ENCODE measurements at places on chromosomes 1 and 21.

DNA sequence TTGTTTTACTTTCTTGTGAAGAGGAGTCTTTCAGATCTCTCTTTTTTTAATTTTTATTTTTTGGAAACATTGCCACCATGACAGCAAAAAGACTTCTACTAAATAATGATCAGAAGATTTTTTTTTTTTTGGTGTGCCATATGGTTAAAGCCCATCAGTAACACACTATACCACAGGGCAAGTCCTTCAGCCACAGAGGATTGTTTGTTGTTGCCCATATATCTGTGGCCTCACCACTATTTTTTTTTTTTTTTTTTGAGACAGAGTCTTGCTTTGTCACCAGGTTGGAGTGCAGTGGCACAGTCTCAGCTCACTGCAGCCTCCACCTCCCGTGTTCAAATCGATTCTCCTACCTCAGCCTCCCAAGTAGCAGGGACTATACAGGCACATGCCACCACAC is 29.2 kb downstream of the UAP1 start:
- no peak for DNase-seq

- DNase-seq = peak; percentile 45
These were observed 5.2 kb upstream of the TNNI1 start for GRCh38 chr1:201426479-201427310.

- no peak for DNase-seq
These were observed 143.9 kb upstream of the HMGB4 start for GRCh38 chr1:33719771-33720670.

- no peak for DNase-seq
These were observed 37.1 kb upstream of the CD55 start for GRCh38 chr1:207284209-207284897.

- DNase-seq = no peak
These were observed 3.9 kb upstream of the SKI start for GRCh38 chr1:2224170-2224584.

DNA sequence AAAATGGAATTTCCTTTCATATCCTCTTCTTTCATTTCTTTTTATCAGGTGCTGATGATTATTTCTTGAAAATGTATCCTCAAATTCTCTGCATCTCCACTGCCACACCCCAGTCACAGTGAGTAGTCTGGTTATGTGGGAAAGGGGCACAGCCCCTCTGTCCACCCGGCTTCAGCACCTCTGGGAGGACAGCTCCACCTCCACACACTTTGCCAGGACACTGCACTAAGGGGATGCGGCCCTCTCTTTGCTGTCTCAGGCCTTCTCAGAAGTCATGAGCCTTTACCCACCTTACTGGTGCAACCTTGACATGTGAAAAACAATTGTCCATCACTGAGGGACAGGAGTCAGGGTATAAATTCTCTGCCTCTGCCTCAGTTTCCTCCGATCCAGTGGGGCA is 433.1 kb downstream of the PCP4 start:
- DNase-seq = no peak

GRCh38 chr1:40404670-40405462 is 31.3 kb downstream of the SMAP2 start:
- peak; percentile 60 for DNase-seq

DNA sequence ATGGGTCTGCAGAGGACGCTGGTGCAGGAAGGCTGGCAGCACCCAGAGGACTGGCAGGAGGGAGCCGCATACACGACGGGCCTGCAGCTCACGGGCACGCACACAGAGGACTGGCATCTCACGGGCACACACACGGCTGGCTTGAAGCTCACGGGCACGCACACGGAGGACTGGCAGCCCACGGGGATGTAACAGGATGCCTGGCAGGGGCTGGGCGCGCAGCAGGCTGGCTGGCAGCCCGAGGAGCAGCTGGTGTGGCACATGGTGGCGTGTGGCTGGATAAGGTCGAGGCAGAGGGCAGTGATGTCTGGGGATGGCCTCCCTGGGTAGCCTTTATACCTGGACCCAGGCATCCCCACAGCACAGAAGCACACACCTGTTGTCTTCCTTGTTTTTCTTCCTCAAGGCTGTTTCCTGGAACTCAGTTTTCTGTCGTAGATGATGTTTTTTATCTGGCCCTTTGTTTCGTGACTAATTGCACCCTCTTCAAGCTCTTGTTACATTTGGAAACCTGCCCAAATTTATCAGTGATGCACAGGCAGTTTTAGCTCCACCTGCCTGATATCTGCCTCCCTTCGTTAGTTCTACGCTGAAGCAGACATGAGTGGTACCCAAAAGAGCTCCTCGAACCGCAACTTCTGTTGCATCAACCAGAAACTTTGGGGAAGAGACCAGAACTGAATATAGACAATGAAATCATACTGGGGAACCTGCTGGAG is at the start of gene KRTAP12-1:
TSS of gene KRTAP12-1 (minus strand) at position 303 of the 719 bp plus-strand sequence. CDS start at position 263, 40 bp downstream.
- no peak for DNase-seq

DNA sequence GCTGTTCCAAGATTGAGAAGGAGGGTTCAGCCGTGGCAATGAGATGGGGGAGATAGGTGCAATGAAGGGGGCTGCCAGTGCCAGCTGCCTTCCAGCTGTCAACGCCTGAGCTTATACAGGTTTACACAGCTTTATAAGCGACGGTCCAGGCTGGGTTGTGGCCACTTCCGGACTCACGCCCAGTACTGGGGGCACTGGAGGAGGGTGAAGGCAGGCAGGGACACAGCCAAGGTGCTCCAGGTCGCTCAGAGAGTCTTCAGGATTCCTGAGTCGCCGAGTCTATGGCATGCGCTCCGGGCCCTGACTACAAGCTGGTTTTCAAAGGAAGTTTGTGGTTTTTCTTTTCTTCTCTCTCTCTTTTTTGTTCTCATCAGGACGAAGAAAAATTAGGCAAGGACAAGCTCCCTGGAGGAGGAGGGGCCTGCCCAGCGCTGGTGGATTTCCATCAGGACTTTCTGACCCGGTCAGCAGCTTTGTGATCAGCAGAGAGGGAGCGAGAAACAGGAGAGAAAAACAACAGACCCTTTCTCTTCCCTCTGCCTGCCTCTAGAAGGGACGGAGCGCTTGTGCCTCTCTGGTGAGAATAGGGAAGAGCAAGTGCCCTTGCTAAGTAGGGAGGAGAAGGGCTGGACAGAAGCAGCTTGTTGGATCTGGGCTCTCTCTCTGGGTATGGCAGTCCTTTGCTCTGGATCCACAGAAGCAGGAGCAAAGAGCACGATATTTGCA is at the start of gene MINDY1:
TSS of gene MINDY1 (minus strand) at position 576 of the 726 bp plus-strand sequence. CDS start 4,285 bp downstream, outside the sequence.
- peak; percentile 66 for DNase-seq

- no peak for DNase-seq
These were observed 7.3 kb upstream of the PRELP start for GRCh38 chr1:203468326-203468725.

DNA sequence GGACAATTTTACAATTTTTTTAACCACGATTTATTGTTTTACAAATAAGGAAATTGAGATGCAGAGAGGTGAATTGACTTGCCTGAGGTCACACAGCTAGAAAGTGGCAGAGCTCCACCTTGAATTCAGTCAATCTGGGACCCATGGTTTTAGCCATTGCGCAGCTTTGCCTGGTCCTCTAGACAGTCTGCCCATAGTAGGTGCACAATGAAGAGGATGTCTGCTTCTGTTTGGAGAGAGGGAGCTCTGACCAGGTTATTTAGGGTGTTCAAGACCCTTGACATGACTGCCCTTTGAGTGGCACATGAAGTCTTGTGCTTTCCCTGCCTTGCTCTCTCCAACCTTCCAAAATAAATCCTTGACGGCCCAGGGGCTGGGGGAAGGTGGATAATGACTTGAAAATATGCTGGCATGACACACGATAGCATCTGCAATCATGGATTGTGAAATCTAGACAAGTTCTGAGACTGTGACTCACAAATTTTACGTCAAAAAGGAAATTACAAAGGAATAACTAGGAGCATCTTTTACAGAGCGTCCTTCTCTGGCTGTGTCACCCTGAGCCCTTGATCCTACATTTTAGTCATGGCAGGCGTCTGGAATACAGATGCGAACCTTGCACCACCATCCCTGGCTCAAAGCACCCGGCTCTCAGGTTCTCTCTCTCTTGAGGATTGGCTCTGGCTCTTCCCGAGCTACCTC is 26.2 kb upstream of the ID3 start:
- no peak for DNase-seq

- DNase-seq = no peak
These were observed 20.6 kb downstream of the KIRREL1 start for GRCh38 chr1:158013840-158014730.

GRCh38 chr1:3187415-3188149 is 118.6 kb downstream of the PRDM16 start:
- no peak for DNase-seq

GRCh38 chr1:204340081-204340889 is 19.4 kb downstream of the PLEKHA6 start:
- no peak for DNase-seq

DNA sequence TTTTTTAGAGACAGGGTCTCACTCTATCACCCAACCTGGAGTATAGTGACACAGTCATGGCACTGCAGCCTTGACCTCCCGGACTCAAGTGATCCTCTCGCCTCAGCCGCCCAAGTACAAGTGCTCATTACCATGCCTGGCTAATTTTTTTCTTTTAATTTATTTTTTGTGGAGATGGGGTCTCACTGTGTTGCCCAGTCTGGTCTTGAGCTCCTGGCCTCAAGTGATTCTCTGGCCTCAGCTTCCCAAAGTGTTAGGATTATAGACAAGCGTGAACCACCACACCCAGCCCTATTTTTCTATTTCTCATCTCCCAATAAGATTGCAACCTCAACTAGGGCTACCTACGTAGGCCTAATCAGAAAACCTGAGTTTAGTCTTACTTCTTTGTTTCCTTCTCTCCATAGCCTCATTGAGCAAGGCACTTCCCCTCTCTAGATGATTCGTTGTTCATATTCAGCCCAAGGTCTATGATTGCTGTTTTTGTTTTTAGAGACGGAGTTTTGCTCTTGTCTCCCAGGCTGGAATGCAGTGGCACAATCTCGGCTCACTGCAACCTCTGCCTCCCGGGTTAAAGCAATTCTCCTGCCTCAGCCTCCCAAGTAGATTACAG is 1.1 kb upstream of the KPNA6 start:
- DNase-seq = no peak

- DNase-seq = no peak
These were observed 21.6 kb upstream of the DPYD start for GRCh38 chr1:97942161-97943123.

DNA sequence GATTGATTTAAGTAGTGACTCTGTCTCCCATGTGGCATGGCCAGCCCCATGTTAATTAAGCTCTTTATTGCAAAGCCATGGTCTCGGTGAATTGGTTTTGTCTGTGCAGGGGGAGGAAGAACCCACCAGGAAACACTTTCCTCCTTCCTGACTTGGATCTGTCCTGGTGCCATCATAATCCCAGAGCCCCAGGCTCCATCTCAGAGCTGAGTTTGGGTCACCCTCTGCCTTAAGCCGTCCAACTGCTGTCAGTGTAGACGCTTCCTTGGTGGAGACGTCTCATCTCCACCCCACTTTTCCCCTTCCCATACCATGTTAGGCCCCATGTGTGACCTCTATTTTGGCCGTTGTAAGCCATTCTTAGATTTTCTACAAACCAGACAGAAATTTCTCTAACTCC is 36.0 kb upstream of the COL6A2 start:
- no peak for DNase-seq

DNA sequence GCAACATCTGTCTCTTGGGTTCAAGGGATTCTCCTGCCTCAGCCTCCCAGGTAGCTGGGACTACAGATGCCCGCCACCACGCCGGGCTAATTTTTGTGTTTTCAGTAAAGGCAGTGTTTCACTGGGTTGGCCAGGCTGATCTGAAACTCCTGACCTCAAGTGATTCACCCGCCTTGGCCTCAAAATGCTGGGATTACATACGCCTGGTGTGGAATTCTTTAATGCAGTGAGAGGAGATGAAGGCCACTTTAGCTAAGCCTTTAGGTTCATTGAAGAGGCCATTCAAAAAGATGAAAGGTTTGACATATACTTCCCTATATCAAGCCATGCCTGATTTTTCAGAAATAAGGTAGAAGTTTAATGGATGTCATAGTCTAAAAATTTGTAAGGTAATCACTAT is 162.7 kb downstream of the ST6GALNAC3 start:
- DNase-seq = no peak

- no peak for DNase-seq
These were observed 353.3 kb downstream of the SMYD3 start for GRCh38 chr1:246153796-246154212.

GRCh38 chr1:237953238-237953637 is 62.5 kb upstream of the ZP4 start:
- DNase-seq = no peak

DNA sequence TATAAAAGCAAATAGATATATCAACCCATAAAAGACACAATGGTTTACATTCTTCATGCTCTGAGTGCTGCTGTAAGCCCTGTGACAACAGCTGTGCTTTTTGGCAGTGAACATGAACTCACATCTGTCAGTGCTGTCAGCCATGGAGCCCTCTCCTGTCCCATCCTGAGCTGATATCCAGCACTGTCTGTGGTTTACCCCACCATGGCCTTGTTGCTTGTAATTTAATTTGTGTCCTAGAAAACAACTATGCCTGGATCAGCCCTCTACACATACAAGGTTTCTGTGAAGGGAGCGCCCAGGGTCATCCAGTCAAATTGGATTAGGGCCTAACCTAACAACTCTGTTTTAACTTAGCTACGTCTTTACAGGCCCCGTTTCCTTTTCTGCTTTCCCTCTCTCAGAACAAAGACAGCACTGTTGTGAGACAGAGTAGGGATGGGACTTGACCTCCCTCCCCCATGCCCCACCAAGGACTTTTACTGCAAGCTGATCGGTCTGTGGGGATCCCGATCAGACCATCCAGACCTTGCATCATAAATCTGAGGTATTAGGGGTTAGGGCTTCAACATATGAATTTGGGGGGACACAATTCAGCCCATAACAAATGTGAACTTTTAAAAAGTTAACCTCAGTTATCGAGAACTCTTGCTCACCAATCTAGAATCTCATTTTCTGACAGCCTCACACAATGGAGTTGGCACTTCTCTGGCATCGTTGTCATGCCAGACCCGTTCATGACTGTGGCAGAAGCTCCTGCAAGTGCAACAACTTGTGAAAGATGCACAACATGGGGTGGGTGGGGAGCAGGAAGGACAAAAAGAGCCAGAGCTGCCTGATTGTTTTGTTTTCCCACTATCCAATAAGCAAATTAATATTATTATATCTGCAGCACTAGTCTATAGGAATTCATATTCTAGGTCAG is 16.4 kb upstream of the SLC44A3 start:
- DNase-seq = peak; percentile 38

DNA sequence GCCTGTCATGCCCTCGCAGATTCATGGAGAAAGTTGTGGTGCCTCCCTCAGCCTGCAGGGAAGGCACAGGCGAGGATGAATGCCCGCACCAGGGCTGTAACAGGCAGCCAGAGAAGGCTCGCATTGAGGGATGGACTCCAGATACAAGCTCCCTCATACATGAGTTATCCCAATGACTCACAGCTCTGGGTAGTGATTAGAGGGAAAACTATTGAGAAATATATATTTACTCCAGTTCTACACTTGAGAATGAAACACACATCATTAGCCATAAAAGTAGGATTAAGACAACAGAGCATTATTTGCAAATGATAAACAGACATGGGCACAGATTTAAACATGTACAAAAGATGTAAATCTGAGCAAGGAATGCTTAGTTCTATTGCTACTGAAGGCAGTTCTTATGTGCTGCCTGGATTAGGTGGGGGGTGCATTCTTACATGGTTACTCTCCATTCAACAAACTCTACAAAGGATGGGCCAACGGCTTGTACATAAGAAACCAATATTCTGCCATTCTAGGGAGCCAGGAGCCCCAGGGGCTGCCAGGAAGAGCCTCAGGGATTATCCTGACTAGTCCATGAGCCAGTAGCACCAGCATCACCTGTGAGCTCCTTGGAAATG is 97.9 kb downstream of the CSMD2 start:
- no peak for DNase-seq
